ENCODE measurements at places on chromosomes 12 and 14. TPM values are rescaled to one million over a fixed set of nuclear protein-coding genes. Genes with fewer than 3 reads are reported as not detected.

SLC5A8 gene
- total RNA-seq = 0.05 TPM

FGF23 gene
- 19.5 TPM for total RNA-seq

MFAP5 gene
- 1.3 TPM for total RNA-seq

APOF gene
- total RNA-seq = 0.76 TPM

MANSC4 gene
- total RNA-seq = 0.52 TPM

FSCB gene
- not detected for total RNA-seq

SAMD15 gene
- 5.3 TPM for total RNA-seq

FBXL14 gene
- 25.6 TPM for total RNA-seq

CCDC184 gene
- 38.3 TPM for total RNA-seq

KRT82 gene
- total RNA-seq = not detected

CLEC9A gene
- total RNA-seq = not detected

CKB gene
- total RNA-seq = 316 TPM

PLD4 gene
- 0.49 TPM for total RNA-seq

KLHL33 gene
- total RNA-seq = 0.19 TPM

GNB3 gene
- total RNA-seq = 6.9 TPM
